ENCODE measurements at places on chromosomes 6 and 20. TPM values are rescaled to one million over a fixed set of nuclear protein-coding genes. Genes with fewer than 3 reads are reported as not detected.

Gene LGSN
- total RNA-seq: not detected

Gene PDYN
- total RNA-seq: not detected

Gene MAN1A1
- total RNA-seq: 107 TPM

Gene FRK
- total RNA-seq: 4.1 TPM

Gene PRDM13
- not detected for total RNA-seq

Gene TDRD6
- total RNA-seq: 0.79 TPM

Gene ARMH2
- not detected for total RNA-seq

Gene POLR3F
- total RNA-seq: 5.1 TPM

Gene GPR6
- not detected for total RNA-seq

Gene CST4
- total RNA-seq: not detected

Gene KIF25
- total RNA-seq: not detected

Gene CST2
- 21.2 TPM for total RNA-seq

Gene SLC35D3
- total RNA-seq: not detected

Gene TEAD3
- 5.4 TPM for total RNA-seq

Gene TMC2
- total RNA-seq: not detected

Gene HDGFL1
- total RNA-seq: not detected

Gene ENPP1
- 44.7 TPM for total RNA-seq

Gene LY6G6D
- total RNA-seq: not detected

Gene ID4
- total RNA-seq: 2.1 TPM
